ENCODE measurements at places on chromosomes 7 and 10. TPM values are rescaled to one million over a fixed set of nuclear protein-coding genes. Genes with fewer than 3 reads are reported as not detected.

DNA sequence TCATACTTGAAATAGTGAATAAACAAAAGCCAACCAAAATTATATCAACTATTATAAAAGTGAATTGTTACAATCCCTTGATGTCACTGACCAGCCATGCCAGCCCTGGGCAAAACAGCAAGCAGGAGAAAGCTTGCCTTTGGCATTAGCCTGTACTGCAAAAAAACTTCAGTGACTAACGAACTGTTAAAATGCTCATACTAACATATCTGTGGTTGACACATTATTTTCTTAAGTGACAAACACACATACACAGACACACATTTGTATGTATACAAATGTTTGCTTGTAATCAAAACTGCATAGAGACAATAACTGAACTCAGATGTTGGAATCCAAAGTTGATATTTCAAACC lies 29.5 kb downstream of the CHCHD3 start:
- H3K4me1 ChIP-seq: peaks cover 9% of the 10 kb centered on the region
- H3K27me3 ChIP-seq: no peaks in the 10 kb centered on the region
- H3K4me3 ChIP-seq: no peak overlapping the region
- no peak overlapping the region for H3K27ac ChIP-seq

TMEM178B gene
- total RNA-seq: 0.30 TPM

PCBD1 gene
- 93.5 TPM for total RNA-seq

DRGX gene
- not detected for total RNA-seq

TRIL gene
- 4.6 TPM for total RNA-seq

Measured in hepatocyte (in vitro differentiated cells).